T-helper 2 cell treated with Interferon-gamma antibody and Interleukin-4, amounts not matched to agents 5 μg/mL and 100 μg/mL, for 36 hours (primary cell): ENCODE measurements at places on chromosomes 6 and 20.

GRCh38 chr6:132247381-132248159 lies 153.7 kb downstream of the MOXD1 start:
- DNase-seq, result no peak

DNA sequence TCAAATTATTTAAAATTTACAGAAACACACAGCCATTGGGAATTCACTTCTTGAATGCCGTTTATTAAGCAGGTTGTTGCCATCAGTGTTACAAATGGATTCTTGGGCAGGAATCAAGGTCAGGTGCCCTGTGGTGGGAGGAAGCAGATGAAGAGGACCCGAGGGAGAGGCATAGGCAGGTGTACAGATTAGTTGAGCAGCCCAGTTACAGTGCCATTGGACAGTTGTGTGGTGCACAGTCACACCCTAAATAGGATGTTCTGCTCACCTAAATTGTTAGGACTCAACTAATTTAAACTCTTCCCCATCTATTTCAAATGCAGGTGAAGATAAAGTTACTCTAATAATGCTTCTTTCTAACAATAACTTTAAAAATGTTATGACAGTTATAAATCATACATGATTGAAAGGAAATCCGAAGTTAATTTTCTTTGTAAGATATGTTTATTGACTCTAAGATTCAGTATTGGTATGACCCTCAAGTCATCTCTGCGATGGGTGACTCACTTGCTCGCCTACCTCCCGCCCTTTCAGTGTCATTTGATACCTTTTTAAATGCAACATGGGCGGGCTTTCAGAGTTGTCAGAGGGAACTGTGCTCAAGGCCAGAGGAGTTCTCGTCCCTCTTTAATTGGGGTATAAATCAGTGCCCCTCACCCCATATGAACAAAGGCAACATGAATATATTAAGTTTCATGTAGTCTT lies 35.1 kb downstream of the DSE start:
- DNase-seq, result no peak

DNA sequence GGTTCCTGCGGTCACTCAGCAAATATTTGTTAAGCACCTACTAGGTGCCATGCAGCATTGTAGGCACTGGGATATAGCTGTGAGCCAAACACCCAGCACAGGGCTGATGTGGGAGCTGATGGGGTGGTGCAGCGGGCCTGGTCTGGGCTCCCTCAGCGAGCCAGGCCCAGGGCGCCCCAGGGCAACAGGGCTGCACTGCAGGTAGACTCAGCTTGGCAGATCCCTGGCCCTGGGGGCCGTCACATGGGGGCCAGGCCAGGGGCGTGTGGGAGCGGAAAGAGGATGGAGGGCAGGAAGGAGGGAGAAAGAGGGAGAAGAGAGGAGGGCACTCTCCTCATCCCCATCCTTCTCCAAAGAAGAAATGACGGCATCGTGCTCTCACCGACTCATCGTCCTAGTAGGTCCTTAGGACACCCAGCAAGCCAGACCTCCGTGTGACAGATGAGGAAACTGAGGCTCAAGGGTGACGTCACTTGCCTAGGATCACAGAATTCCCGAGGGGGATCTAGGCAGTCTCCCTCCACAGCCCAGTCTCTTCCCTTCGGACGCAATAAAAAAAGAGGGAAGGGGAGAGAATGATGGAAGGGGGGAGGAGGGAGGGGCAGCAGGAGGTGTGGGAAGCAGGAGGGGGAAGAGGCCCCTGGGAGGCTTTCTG lies 53.3 kb downstream of the RBM38 start:
- no peak for DNase-seq

DNA sequence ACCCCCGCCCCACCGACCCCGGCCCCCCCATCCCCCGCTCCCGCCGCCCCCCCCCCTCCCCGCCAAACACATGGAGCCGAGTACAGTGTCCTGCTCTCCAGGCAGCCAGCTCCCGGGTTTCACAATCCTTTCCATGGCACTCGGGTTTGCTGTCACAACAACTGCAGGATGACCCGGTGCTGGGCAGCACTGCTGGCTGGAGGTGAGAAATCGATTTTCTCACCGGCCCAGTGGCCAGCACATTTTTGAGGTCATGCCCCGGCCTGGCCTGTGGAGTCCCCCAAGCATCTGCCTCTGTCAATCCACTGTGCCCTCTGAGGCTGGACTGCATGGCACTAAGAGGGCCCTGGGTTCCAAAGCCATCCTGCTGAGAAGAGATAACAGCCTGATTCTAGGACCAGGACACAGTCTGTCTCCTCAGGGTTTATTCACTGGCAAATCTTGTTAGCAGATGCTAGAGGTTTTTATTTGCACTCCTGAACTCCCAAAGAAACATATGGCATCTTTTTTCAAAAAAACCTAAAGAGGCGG lies 129.5 kb downstream of the NFATC2 start:
- no peak for DNase-seq

DNA sequence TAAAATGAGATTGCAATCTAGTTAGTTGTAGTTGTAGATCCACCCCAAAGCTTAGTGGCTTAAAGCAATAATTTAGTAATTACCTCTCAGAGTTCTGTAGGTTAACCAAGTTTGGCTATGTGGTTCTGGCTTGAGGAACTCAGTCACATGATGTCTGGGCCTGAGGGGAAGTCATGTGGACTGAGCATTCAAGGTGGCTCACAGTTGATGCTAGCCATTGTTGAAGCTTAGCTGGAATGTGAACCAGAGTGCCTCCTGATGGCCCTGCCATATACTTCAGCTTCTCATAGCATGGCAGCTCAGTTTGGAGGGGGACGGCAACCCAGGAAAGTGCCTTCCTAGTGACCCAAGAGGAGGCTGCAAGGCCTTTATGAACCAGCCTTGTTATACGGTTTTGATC lies 263.2 kb upstream of the RNF217 start:
- no peak for DNase-seq

GRCh38 chr20:41232973-41233926 lies 84.3 kb downstream of the ZHX3 start:
- DNase-seq, result no peak

GRCh38 chr6:24704468-24704867 lies 14.5 kb downstream of the C6orf62 start:
- no peak for DNase-seq

- no peak for DNase-seq
Measured at GRCh38 chr20:37837924-37838323, 65.0 kb upstream of the VSTM2L start.

DNA sequence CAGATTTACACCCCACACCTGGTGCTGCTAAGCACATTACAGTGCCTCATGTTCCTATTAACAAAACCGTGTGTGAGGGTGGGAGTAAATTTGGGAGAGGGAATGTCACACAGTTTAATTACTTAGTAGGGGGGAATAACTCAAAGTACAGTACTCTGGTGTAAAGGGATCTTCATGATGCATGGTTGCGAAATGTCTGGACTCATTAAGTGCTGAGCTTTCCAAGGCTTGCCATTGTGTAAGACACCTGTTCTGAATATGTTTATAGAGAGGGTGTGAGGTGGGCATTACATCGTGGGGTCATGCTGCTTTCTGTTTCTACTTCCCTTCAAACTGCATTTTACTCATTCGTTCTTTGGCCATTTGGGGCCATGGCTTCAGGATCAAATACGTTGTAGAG lies 181.2 kb downstream of the ADGRG6 start:
- no peak for DNase-seq

GRCh38 chr20:39518654-39519053 lies 556.5 kb downstream of the DHX35 start:
- no peak for DNase-seq

DNA sequence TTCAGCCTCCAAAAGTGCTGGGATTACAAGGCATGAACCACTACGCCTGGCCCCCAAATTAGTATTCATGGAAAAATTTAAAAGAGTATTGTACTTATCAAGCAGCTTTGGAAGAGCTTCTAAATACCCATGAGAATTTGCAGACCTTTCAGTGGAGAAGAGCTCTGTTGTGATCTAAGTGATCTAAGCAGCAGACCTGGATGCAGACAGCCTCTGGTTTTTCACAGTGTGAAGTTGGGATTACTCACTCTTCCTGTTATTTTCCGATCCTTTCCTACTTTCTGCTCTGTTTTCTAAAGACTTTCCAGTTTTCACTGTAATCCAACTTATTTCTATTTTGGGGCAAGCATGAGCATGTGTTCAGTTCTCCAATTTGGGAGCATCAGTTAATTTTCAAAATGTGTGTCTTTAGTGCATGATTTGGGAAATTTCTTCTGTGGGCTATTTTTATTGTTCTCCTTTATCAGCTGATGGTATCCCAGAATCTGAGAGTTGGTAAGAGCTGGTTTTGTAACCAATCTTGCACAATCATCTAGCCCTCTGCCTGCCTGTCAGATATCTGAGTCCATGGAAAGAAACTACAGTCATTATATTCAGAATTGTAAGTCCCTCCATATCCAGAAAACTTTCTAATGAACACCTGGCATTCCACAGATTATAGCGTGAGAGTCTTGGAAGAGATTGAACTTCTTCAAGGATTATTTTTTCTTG lies 207.7 kb upstream of the DTNBP1 start:
- no peak for DNase-seq

DNA sequence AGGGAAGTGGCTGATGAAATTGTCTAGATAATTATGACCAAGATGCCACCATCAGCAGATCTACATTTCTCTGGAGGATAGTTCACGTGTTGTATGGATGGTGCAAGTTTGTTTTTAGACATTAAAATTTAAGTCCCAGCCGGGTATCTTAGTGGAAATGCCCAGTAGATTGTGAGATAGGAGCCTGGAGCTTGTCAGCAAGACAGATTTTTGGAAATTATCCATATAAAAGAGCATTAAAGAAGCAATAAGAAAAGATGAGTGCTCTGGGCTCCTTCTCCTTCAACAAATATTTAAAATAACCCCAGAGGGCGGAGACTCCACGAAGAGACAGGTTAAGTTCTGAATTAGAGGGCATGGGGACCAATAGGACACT lies 47.6 kb upstream of the SMLR1 start:
- DNase-seq, result no peak

- DNase-seq, result no peak
Measured at GRCh38 chr20:37649676-37650370, 44.0 kb upstream of the CTNNBL1 start.

GRCh38 chr6:141117874-141118273 lies 1014.9 kb upstream of the GJE1 start:
- DNase-seq, result no peak

- DNase-seq, result no peak
Measured at GRCh38 chr20:36607586-36608387, 2.2 kb downstream of the RAB5IF start.

GRCh38 chr20:8994045-8994444 lies 74.8 kb upstream of the PLCB4 start:
- DNase-seq, result no peak

- no peak for DNase-seq
Measured at GRCh38 chr6:102619585-102619984, 1226.1 kb downstream of the GRIK2 start.

DNA sequence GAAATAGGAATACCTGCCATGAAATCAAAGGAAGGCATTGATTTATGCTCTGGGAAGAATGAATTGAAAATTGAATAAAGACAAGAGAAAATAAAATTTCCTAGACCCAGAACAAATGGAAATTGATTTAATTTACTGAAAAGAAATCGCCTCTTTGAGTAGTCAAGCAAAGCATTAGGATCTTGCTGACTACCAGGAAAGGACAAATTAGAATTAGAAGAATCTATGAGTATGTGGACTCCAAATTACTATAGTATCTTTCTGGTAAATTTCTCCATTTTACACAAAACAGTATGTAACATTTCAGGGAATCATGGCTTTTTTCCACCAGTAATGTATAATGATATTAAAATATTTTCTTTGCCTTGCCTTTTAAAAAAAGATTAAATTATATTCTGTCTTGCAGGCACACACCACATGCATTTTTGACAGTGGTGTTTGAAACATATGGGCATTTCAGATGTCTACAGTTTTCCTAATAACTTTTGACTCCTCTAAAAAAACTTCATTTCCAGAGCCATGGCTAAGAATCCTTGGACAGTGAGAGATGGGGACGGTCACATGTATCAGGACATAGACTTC lies 768.7 kb upstream of the NRSN1 start:
- no peak for DNase-seq

- DNase-seq, result no peak
Measured at GRCh38 chr6:20332441-20333006, 69.2 kb upstream of the E2F3 start.

GRCh38 chr20:11329271-11329670 lies 588.4 kb upstream of the BTBD3 start:
- no peak for DNase-seq

GRCh38 chr20:32839982-32840285 lies 18.8 kb upstream of the EFCAB8 start:
- no peak for DNase-seq

- no peak for DNase-seq
Measured at GRCh38 chr20:3051385-3052019, 5.7 kb downstream of the MRPS26 start.

GRCh38 chr20:33663161-33664084 lies 1.3 kb downstream of the C20orf144 start:
- DNase-seq, result peak; percentile 88

DNA sequence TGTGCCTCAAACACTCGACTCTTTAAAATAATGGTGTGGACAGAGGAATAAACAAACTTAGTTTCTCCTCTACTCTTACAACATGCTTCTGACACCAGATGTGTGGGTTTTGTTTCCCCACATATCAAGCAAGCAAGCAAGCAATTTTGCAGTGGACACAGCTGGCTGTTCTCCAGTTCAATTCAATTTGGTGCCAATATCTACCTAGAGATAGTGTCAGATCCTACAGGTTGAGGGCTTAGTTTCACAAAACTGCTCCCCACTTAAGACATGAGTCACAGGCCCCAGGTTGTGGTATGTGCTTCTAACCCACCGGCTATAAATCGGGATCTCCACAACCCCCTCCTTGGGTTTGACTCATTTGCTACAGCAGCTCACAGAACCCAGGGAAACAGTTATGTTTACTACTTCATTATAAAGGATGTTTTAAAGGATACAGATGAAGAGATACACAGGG lies 131.4 kb upstream of the TRAF3IP2 start:
- peak; percentile 48 for DNase-seq

DNA sequence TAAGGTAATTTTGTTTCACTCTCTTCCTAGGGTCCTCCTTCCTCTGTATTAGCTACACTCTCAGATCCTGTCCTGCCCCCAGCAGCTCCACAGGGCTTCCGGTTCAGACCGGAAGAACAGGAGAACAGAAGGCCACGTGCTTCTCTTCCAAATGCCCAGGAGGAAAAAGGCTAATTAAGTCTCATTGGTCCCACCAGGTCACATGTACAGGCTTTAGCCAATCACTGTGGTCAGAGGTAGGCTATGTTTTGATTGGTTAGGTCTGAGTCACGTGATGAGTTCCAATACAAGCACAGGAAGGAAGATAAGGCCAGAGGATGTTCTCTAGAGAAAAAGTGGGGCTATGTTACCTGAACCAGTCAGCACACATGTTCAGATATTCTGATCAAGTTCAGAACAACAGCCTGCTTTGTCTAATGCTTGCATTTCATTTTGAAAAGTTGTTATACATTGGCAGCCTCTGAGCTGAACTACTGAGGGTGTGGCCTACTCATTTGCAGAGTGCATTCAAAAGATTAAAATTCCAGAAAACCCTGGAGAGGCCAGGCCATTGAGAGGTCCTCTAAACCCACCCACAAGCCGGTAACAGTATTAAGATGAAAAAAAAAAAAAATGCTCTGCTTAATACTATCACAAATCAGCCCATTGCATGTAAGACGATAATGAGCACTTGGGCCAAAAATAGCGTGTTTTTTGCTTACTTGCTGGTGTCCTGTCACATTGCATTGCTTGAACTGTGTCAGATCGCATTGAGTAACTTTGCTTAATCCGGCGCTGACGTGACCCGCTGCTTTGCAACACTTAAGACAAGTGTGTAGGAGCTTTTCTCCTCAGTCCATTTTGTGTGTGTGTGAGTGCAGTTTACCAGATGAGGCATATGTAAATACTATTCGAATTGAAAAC lies 170.3 kb downstream of the TSHZ2 start:
- no peak for DNase-seq
